T-helper 2 cell (primary cell): ENCODE measurements at places on chromosomes 3 and 15.

GRCh38 chr3:14564741-14565140 is 24.6 kb upstream of the GRIP2 start:
- DNase-seq, result no peak

GRCh38 chr3:143956838-143957237 is 14.8 kb upstream of the DIPK2A start:
- DNase-seq, result no peak

DNA sequence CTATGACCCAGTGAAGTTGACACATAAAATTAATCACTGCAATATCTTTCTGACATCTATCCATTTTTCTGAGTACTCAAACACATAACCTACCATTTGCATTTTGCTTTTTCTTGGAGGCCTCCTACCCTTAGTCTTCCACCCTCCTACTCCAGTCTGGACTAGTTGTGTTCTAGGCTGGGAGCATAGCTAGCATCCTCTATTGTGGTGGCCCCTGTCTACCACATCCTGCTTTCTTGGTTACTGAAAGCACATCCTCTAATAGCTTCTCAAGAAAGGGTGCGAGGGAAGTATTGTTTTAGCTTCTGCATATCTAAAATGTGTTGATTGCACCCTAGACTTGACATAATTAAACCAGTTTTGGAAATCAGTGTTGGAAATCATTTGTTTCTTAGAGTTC is 176.5 kb downstream of the THSD4 start:
- no peak for DNase-seq

GRCh38 chr3:146431240-146431639 is 38.1 kb downstream of the PLSCR2 start:
- DNase-seq, result no peak

DNA sequence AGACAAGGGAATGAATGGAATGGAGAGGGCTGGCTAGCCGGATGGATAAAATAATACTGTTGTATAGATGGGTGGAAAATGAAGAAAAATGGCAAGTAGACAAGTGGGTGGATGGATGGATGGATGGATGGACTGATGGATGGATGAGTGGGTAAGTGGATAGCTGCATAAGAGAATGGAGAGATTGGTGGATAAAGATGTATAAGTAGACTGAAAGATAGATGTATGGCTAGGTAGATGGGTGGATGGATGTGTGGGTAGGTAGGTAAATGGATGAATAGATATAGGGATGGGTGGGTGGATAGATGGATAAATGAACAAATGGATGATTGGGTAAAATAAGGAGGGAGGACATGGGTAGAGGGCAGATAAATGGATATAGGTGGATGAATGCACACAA is 13.9 kb downstream of the CPNE9 start:
- DNase-seq, result no peak

GRCh38 chr3:41234823-41235721 is 35.8 kb downstream of the CTNNB1 start:
- DNase-seq, result no peak

DNA sequence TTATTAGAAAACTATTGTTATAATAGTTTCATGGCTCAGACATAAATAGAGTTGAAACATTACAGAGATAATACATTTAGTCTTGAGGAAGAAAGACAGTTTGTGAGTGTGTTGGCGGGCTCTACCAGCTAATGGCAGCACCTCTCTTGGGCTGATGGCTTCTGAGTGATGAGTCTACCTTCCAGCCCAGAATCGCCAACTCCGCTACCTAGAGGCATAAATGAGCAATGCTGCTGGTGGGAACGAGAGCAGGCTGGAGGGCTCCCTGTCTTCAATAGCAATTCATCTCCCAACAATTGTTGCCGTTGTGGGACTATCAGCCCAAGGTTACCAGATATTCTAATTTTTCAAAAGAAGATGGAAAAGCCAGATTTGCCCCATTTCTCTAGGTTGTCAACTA is 388.7 kb downstream of the FOXP1 start:
- DNase-seq, result no peak

- DNase-seq, result no peak
Observed at GRCh38 chr3:129448186-129448895, 8.3 kb downstream of the IFT122 start.

DNA sequence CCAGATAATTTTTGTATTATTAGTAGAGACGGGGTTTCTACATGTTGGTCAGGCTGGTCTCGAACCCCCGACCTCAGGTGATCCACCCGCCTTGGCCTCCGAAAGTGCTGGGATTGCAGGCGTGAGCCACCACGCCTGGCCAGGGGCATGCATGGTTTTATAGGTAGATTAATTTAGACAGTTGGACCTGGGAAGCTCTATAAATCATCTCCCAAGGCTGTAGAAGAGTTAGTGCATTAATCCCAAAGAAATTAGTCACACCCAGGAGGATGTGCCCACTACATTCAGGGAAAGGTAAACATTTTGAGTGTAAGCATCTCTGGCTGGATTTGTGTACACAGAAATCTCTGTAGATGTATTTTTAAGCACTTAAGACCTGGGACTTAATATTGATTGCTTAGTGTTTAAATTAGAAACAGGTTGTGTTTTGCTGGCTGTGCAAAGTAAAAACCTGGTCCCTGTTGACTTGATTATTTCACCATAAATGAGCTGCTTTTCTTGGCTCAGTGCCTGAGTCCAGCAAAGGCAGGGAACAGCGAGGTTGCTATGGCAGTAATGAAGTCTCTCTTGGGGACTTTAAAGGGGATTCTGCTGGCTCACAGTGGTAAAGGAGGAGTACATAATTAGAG is 19.2 kb downstream of the EXOSC7 start:
- no peak for DNase-seq

DNA sequence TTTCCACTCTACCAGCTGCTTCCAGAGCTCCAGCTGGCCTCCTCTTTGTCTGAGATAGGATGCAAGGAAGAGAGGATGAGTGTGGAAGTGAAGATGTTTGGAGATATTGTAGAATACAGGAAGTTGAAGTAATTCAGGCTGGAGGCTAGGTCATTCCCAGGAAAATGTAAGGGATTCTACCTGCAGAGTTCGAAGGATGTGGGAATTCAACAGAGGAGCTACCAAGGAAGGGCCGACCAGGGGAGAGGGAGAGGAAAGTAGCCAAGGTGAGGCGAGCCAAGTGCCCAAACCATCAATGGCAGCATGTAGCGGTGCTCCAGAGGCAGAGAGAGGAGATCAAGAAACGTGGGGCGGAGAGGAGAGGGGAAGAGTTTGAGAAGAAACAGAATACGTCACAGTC is 49.0 kb upstream of the EPHB3 start:
- DNase-seq, result no peak

DNA sequence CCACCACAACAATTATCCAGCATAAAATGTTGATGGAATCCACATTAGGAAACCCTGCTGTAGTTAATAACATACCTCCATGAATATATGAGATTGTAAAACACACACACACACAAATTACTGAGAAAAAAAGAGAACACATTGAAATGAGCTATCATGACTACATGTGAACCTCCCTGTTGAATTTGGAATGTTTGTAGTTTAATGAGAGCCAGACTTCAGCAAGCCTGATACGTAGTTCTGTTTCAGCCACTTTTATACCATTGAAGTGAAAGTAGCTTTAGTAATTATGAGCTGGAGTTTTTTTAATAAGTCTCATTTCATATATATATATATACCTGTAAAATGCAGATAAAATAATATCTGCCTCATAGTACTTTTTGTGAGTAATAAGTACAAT is 1146.4 kb downstream of the NAALADL2 start:
- no peak for DNase-seq

DNA sequence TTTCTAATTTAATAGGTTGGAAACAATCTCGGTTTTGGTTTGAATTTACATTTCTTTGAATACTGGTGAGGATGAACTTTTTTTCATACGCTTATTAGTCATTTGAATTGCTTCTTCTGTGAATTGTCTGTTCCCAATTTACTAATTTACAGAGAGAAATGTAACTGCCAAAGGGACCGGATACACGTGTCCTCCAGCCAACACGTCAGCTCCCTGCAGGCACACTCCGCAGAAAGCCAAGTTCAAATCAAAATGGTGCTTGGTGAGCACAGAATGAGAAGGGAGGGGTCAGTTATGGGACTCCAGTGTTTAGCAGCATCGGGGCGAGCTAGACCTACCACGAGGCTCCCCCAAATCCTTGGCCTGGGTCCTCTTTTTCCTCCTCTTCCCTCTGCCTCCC is 10.8 kb upstream of the TSEN2 start:
- DNase-seq, result no peak

- DNase-seq, result no peak
Observed at GRCh38 chr15:40229956-40230355, 8.9 kb upstream of the PAK6 start.

GRCh38 chr3:55782351-55782750 is 295.2 kb upstream of the WNT5A start:
- DNase-seq, result no peak

GRCh38 chr3:171176244-171176933 is 149.9 kb upstream of the SLC2A2 start:
- no peak for DNase-seq
